ENCODE measurements at places on chromosomes 2 and 18.

GRCh38 chr2:150809103-150809502 lies 321.6 kb upstream of the RND3 start:
- DNase-seq = no peak

GRCh38 chr18:45165871-45166270 lies 449.4 kb upstream of the SLC14A2 start:
- DNase-seq = no peak

DNA sequence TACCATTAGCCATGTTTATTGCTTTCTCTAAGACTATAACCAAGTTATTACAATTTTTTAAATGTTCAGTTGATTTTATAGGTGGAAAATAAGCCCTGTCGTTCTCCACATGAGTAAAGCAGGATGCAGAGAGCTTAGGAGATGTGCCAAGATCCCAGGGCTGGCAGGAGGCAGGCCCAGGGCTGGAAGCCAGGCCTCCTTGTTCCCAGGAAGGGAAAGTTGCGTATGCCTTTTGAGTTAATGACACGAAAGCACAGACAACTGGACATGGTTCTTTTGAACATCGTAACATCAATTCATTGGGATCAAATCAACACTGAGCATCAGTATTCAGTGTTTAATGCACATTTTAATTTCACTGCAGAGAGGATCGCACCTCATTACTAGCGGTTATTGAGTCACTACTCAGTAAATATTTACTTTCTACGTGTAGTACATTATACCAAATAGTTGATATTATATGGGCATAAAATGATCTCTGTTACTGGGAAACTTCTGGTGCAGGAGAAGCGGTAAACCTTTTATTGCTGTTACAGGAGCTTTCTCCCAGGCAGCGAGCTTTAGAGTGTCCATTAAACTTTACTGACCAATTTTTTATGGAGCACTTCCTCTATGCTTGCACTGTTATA lies 60.0 kb downstream of the RNF144A start:
- no peak for DNase-seq

DNA sequence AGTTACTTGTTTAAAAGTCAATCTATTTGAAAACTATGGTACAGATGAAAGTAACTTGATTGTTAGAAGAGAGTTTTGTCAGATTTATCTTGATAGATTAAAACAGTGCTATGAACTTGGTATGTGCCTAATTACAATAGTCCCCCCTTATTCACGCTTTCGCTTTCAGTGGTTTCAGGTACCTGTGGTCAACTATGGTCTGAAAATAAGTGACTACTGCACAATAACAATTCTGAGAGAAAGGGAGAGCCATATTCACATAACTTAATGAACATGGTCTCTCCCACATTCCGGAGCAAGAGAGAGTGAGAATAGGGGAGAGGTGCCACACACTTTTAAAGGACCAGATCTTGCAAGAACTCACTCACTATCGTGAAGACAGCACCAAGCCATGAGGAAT lies 13.2 kb upstream of the MAP4K4 start:
- DNase-seq = no peak

- peak; percentile 3 for DNase-seq
Observed at GRCh38 chr2:201781557-201782051, 871 bp upstream of the ALS2 start.

DNA sequence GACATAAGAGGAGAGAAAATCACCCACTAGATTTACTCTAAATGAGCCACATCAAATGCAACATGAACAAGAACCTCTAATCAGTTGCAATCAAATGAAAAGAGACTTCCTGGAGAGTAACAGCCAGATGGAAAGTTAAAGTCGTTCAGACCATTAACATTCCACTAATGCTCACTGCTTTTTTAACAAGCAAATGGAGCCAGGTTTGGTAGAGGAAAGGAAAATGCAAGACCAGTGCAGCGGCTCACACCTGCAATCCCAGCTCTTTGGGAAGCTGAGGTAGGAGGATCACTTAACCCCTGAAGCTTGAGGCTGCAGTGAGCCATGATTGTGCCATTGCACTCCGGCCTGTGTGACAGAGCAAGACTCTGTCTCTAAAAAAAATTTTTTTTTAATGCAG lies 48.5 kb downstream of the CACNB4 start:
- no peak for DNase-seq

DNA sequence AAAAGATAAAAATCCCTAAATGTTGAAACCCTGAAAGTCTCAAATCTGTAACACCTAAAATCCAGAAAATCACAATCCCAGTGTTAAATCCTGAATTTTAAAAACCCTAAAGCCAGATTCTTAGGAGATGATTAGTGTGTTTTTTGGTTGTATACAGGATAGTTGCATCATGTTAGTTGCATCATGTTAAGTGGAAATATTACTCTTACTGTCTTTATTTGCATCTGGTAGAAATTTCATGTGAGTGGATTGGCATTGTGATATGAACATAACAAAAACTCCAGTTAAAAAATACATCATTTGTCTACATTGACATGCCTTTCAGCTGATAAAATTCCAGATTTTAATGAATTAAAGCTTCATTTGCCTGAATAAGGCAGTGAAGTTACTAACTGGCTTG lies 683.1 kb upstream of the ACVR2A start:
- no peak for DNase-seq

GRCh38 chr18:3541549-3542386 lies 91.8 kb downstream of the TGIF1 start:
- DNase-seq = no peak

GRCh38 chr2:190637281-190637734 lies 11.6 kb upstream of the NAB1 start:
- no peak for DNase-seq

DNA sequence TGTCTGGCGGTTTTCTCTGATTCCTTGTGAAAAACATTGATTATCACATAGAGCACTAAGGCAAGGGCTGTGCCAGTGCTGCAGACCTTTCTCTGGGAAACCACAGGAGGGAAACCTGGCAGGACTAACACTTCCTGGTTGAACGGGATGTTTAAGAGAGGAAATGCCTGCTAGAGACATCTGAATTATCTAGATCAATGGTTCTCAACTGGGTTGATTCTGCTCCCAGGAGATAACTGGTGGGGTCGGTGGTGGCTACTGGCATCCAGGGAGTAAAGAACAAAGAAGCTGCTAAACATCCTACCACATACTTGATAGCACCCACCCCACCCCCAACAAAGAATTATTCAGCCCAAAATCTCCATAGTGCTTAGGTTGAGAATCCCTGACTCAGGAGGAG lies 37.5 kb downstream of the DDX18 start:
- no peak for DNase-seq

DNA sequence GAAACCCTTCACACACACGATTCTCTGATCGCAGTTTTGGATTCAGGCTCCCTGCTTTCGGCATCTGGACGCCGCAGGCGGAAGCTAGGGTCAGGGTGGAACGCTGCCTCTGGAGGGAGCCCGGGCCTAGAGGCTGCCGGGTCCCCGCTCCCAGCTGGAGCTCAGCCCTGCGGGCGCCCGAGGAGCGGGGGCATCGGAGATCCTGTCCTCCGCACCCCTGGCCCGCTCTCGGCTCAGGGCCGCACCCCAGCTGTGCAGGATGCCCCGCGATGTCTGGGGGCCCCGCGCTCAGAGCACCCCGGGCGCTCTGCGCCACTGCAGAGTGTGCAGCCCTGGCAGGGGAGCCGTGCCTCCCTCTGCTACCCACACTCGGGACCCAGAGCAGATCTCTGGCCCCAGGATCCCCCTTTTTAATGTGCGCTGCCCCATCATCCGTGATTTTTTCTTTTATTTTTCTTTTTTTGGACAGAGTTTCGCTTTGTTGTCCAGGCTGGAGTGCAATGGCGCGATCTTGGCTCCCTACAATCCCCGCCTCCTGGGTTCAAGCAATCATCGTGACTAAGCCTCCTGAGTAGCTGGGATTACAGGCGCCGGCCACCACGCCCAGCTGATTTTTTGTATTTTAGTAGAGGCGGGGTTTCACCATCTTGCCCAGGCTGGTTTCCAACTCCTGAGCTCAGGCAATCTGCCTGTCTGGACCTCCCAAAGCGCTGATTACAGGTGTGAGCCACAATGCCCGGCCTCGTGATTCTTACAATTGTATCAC lies 54.8 kb upstream of the TUBA3E start:
- DNase-seq = no peak

- DNase-seq = no peak
Observed at GRCh38 chr2:217228732-217229131, 368.9 kb upstream of the TNP1 start.

- no peak for DNase-seq
Observed at GRCh38 chr18:62434798-62435197, 88.0 kb upstream of the ZCCHC2 start.

GRCh38 chr2:131413148-131413747 lies 49.3 kb upstream of the RAB6D start:
- DNase-seq = peak; percentile 54

GRCh38 chr2:239724851-239725550 lies 300.1 kb downstream of the NDUFA10 start:
- no peak for DNase-seq

GRCh38 chr18:34397286-34397896 lies 172.7 kb upstream of the NOL4 start:
- no peak for DNase-seq

GRCh38 chr2:132936261-132936660 lies 266.3 kb upstream of the LYPD1 start:
- no peak for DNase-seq

DNA sequence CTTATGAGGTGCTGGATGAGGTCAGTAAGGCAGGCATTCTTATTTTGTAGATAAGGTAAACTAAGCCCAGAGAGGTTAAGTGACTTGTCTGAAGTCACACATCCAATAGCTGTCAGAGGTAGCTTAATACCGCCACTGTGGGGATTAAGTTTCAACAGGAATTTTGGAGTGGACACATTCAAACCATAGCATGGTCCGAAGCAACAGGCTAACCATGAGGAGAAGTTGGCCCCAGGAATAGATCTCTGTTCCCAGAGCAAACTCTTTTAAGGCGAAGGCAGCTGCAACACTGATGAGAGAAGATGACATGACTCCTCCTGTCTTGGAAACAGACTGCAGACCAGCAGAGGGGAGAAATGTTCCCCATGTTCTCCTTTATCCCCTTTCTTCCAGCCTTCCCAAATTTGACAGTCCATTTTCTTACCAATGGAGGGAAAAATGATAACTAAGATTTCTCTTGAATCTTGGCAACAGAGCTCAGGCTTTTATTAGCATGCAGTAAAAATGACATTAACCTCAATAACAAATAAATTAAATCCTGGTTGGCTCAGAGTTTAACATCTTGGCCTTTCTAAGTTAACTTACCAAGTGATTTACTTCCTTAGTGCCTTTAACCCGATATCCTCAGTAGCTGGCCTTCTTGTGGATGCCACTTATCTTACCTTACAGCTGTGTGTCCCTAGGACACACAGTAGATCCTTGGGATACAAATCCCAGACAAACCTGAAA lies 67.9 kb upstream of the STPG4 start:
- no peak for DNase-seq

- DNase-seq = no peak
Observed at GRCh38 chr2:96768083-96768561, 7.4 kb downstream of the CNNM4 start.

DNA sequence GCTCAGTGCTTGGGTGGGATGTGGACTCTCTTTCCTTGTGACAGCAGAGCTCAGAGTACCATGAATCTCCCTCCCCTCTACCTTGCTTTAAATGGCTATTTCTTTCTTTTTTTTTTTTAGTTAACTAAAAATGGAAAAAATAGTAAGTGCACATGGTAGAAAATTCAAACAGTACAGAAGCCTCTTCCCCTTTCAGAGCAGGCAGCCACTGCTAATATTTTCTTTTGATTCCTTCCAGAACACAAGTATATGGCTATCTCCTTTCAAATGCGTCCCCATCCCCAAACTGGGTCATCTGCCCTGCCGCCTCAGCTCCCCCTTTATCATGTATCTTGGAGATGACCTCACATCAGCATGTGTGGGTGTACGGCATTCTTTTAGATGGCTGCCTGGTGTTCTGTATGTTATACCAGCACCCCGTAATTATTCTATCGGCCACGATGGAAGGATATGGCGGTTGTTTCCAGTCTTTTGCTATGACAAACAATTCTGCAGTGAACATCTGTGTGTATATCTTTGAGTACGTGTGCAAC lies 70.5 kb upstream of the DLX2 start:
- no peak for DNase-seq

GRCh38 chr2:239202836-239203235 lies 198.0 kb downstream of the HDAC4 start:
- DNase-seq = no peak

DNA sequence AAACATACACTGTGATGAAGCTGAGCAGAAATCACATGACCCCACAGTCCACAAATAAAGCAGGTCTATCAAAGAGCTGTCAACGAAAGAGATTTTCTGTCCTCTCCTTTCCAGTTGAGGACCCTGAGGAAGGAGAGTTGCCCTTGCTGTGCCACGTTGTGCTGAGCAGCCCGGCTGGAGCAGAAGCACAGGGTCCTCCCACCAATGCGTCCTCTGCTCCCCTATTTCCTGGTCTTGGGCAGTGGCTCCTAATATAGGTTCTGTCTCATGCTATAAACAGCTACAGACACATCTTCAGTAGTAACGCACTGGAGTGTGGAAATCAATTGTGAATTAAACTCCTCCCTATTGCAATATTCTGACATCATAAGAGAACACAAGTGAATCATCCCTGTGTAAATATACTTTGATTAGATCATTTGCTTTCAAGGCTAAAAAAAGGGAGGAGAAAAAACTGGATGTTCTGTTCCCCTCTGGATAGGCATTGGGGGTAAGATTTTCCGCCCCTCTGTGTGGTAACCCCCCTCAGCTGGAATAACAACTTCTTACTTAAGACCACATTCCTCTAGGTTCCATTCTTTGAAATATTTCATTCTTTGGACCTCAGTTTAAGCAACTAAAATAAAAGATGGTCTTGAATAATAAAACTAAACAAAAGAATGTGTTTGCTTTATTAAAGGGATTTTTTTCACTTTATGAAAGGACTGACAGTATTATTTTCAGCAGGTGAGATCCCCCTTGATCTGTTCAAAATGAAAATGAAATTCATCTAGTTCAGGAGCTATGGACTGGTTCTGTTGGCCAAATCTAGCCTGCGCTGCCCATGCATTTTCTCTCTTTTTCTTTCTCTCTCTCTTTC lies 8.3 kb upstream of the RHOB start:
- no peak for DNase-seq

- DNase-seq = no peak
Observed at GRCh38 chr2:174779361-174779928, 15.2 kb upstream of the CHRNA1 start.

DNA sequence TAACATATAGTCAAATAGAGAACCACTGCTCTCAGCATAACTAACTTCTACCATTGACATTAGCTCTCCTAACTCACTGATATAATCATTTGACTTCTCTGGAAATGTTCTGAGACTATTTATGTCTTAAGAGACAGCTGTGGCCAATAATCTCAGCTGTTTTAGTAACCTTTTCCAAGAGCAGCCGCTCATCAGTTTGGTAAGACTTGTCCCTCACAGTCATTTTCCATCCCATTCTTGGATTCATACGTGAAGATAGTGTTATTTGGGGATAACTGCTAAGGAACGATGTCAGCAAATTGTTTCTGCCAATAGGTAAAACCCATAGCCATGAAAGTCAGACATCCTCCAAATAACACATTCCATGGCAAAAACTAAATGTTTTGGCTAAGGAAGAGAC lies 127.8 kb downstream of the LNPK start:
- DNase-seq = no peak

- DNase-seq = no peak
Observed at GRCh38 chr18:35803551-35803950, 168.9 kb upstream of the RMP24 start.

- no peak for DNase-seq
Observed at GRCh38 chr2:27105981-27106380, 12.9 kb downstream of the CGREF1 start.

GRCh38 chr2:148459377-148459778 lies 185.2 kb upstream of the EPC2 start:
- no peak for DNase-seq
